ENCODE measurements at places on chromosomes 16 and 17.
A peak's percentile ranks its signal among the peaks of the same experiment; 100 is the strongest.

DNA sequence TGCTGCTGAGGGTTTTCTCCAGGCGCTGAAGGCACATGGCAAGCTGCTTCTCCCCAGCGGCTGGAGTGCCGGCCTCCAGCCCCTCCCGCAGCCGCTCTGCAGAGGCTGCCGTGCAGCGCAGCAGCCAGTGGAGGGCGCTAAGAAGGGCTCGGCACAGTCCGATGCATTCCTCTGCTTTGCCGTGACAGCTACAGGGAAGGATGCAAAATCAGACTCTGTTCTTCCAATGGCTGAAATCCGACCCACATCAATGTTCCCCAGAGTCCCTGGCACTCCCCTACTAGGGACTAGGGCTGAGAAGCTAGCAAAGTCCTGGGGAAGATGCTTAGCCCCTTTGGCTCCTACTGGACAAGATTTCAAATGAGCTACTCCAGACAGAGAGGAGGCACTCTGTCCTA is 19.0 kb downstream of the MED24 start:
- no peak for DNase-seq

DNA sequence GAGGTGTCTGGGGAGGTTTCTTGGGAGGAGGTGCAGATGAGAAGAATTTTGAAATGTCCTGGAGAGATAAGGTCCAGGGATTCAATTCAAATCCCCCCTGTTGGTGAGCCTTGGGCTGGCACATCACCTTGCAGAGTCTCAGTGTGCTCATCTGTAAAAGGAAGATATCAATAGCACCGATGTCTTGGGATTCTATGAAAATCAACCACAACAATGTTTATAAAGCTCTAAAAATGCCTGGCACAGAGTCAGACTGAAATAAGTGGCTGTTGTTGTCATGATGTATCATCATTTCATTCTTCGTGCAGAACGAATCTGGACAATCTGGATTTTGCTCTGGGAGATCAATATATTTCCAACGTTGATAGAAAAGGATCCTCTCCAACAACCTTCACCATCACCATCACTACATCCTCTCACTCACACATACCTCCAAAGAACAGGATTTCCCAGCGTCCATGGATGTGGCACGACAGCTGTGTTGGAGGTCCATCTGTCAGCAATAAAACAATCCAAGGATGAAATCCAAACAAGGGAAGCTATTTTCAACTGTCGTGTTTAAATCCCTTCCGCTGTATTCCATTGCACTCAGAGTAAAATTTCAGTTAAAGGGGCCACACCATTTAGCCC is 393.7 kb upstream of the DYNLRB2 start:
- DNase-seq, result no peak

DNA sequence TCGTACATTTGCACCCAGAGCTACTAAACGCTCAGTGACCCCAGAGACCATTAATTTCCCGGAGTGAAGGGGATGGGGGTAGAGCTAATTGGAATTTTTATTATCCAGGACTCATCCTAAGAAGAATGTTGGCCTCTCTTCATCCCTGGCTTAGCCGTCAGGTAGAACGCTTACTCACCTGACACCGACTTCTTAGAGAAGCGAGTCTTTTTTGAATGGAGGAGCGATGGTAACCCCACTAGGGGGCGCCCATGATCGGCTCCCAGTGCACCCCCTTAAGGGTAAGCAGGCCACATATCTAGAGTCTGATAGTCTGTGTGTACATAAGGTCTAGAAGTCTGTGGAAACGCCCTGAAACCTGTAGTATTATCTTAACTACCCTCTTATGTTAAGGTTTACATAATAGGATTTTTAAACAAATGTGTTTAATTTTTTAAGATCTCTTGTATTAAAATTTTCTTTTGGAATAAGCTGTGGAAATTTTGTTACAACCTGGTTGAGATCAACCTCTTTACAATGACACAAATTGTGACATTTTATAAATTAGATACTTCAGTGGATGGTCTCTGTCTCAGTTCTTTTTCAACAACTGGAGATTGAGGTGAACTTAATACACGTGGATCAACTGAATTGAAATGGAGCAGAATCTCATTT is 229.8 kb downstream of the CPPED1 start:
- peak; percentile 45 for DNase-seq

GRCh38 chr16:84754353-84754856 is 54.6 kb downstream of the USP10 start:
- peak; percentile 90 for DNase-seq

DNA sequence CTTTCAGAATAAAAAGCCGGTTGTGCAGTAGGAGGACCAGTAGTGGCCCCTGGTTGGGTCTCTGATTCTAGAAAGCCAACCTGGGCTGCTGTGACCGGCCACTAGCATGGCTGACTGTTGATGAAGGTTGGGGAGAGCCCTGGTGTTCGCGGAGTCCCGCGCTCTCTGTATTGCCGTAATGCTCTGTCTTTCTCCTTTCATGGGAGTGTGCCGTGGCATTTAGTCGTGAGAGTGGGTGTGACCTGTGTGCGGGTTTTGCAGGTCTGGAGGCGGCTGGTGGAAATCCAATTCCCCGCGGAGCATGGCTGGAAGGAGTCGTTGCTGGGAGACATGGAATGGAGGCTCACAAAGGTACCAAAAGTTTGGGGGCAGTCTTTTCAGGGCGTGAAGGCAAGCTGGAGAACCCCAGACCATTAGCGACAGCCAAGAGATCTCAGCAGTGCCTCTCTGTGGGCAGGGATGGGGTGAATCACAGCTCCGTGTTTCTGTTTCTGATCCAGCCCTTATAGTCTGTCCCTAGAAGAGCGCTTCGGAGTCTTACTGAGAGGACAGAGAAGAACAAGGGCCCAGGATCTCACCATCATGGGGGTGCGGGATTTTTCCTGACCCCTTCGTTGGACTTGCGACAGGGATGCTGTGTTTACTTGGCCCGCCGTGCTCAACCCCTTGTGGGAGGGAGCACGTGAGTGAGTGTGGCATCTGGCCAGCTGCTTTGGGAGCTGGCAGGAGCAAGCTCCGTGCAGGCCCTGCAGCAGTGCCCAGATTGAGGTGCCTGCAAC is 56.5 kb downstream of the RNF213 start:
- DNase-seq, result no peak

DNA sequence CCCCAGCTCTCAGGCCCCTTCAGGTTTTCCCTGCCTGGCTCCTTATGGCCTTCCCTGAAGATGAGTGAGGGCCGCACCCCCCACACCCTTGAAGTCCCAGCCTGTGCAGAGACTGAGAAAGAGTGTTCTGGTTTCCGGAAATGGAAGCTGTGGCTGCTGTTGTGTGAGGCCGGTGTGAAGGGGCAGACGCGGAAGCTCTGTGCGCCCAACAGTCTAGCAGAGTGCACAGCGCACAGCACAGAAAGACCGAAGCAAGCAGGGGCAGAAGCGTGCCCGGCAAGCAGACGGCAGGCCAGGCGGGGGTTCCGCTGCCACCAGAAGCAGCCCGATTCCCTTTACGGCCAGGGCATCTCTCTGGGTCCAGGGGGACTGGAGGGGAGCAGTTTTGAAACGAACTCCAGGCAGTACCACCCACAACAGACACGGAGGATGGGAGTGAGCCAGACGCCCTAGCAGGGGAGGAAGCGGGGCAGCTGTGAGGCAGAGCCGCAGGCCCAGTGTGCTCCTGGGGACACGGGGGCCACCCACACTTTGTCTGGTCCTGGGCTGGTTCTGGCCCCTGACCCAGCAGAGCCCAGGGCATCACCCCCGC is 16.7 kb downstream of the TPSG1 start:
- peak; percentile 14 for DNase-seq

- no peak for DNase-seq
Observed at GRCh38 chr17:41263212-41263611, 2.0 kb upstream of the KRTAP9-6 start.

- DNase-seq, result no peak
Observed at GRCh38 chr16:72957303-72958277, 90.3 kb downstream of the ZFHX3 start.

GRCh38 chr17:7710301-7710700 is 5.3 kb downstream of the EFNB3 start:
- DNase-seq, result no peak

DNA sequence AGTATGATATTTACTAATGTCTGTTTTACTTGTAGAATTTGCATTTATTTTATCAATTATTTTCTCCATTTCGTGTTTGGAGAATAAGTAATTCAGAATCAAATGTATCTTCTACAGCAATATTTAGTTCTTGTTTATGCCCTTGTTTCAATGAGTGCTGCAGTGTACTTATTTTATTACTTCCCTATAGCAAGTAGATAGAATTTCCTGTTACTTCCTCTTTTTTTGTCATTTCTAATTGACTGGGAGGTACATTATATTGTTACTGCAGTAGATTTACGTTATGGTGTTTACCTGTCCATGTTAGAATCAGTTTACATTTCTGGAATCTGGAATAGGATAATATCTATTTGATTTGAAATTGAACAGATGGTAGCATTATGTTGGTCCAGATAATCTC is 71.2 kb downstream of the OMG start:
- DNase-seq, result no peak

DNA sequence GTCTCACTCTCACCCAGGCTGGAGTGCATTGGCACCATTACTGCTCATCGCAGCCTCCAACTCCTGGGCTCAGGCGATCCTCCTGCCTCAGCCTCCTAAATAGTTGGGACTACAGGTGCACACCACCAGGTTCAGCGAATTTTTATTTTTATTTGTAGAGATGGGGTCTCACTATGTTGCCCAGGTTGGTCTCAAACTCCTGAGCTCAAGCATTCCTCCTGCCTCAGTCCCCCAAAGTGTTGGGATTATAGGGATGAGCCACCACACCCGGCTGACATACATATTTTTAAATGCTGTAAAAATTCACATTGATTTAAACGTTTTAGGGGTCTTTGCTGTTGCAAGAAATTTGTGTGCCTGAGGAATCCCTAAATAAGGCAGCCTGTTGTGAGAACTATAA is 24.8 kb upstream of the SEC14L1 start:
- DNase-seq, result no peak

DNA sequence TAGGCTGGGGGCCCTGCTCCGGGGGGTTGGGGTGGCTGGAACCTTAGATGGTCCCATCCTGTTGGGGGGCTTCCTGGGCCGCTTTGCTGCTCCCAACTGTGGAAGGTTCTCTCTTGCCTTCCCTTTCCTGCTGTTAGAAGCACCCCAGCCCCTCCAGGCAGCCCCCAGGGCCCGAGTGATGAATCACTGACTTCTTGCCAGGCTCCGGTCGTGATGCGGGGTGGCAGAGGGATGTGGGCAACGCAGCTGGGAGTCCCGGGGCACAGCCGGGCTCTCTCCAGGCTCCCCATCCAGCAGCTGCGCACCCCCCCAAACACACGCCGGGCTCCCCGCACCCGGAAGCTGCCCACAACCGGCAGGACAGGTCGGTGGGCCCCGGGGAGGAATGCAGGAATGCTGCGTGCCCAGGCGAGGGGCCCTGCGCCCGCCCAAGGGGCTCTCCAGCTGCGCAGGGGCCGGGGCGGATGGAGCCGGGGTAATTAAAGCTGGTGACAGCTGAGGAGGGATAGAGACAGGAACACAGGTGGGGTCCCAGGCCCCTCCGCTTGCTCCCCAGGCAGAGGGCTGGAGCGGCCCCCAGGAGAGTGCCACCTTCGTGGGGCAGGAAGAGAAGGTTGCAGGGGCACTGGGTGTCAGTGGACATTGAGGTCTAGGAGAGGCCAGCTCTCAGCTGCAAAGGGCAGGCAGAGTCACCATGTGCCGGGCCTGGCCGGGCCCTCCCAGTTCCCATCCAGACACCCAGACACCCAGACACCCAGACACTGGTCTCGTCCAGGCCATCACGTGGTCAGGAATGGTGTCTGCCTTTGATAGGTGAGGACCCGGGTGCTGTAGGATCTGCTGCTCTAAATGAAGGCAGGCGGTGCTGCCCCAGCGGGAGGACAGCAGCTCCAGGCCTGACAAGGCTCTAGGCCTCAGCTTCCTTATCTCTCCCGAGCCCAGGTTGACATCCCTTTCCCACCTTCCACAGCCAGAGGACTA is 15.0 kb upstream of the SLC38A10 start:
- DNase-seq, result no peak

- no peak for DNase-seq
Observed at GRCh38 chr16:4176906-4177417, 60.7 kb upstream of the ADCY9 start.

DNA sequence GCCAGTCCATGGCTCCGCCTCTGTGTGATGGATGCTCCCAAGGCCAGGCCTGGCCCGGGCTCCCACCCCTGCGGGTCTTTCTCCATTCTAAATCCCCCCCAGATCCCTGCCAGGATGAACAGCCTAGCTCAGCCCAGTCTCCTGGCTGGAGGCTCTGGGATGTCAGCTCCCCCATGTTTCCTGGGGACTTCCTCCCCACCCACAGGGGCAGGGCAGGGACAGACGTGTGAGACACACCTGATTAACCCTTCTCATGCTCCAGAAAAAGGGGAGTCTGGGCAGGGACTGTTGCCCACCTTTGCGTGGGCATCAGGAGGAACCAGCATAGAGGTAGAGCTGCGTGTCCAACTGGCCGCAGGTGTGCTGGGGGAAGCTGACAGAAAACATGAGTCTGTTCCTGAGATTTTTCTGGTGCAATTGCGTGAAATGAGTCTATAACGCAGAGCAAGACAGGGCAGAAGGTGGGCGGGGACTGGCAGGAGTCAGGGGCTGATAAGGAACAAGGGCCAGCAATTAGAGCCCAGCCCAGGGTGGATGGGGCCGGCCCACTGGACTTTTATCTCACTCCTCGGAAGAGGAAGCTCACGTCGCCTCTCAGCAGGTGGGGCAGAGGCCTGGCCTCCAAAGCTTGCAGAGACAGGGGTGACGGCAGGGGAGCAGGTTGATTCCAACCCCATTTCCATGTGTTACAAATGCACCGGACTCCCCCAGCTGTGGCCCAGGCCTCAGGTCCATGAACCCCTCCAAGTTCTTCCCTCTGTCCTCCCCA is 238.2 kb downstream of the RBFOX3 start:
- no peak for DNase-seq

- no peak for DNase-seq
Observed at GRCh38 chr17:4333041-4333440, 33.4 kb downstream of the UBE2G1 start.

- DNase-seq, result no peak
Observed at GRCh38 chr16:72969146-72969545, 78.8 kb downstream of the ZFHX3 start.

GRCh38 chr16:30526137-30526822 is at the start of gene ZNF768:
ZNF768 (minus strand) TSS chr16:30526566; CDS start chr16:30526413, 153 bp downstream.
- no peak for DNase-seq

GRCh38 chr17:75614006-75614405 is 19.2 kb upstream of the SMIM5 start:
- no peak for DNase-seq

GRCh38 chr17:22268214-22268911 is 576.0 kb downstream of the KCNJ18 start:
- DNase-seq, result no peak

DNA sequence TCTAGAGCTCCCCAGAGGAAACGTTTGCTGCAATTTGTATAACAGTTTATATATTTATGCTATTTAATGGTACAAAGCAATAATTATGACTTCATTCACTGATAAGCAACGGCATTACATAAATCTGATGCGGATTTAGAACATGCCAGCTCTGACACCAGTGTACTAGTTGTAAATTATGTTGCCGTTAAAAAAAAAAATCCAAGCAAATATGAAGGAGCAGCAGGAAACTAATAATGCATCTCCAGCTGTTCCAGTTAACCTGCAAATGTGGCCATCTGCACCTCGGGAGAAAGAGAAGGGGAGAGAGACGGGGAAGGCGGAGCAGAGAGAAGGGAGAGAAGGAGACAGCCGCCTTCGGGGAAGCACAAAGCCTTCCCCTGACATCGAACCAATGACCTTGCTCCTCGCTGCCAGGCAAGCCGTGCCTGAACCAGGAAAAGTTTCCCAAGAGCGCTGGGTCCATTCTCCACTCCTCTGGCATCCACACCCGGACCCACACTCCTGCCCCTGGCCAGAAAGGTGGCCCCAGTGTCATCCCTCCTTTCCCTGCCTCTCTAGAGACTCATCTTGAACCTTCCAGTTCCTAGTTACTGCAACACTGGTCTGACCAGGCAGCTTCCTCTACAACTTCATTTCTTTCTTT is 174.8 kb downstream of the C16orf78 start:
- DNase-seq, result no peak

GRCh38 chr16:66590322-66590721 is 11.1 kb downstream of the CMTM2 start:
- peak; percentile 48 for DNase-seq

Data from CD4-positive, alpha-beta T cell treated with Interleukin-12 subunit alpha and Interleukin-12 subunit beta, for 1 hour (primary cell).